ENCODE measurements at places on chromosomes 3 and 15.

GRCh38 chr15:32701863-32702262, 15.9 kb upstream of the GREM1 start:
- no peak for DNase-seq

- DNase-seq, result no peak
Measured at GRCh38 chr3:146589899-146590508, 15.1 kb downstream of the PLSCR5 start.

GRCh38 chr3:129663045-129663446, 56.6 kb upstream of the PLXND1 start:
- peak; percentile 32 for DNase-seq

DNA sequence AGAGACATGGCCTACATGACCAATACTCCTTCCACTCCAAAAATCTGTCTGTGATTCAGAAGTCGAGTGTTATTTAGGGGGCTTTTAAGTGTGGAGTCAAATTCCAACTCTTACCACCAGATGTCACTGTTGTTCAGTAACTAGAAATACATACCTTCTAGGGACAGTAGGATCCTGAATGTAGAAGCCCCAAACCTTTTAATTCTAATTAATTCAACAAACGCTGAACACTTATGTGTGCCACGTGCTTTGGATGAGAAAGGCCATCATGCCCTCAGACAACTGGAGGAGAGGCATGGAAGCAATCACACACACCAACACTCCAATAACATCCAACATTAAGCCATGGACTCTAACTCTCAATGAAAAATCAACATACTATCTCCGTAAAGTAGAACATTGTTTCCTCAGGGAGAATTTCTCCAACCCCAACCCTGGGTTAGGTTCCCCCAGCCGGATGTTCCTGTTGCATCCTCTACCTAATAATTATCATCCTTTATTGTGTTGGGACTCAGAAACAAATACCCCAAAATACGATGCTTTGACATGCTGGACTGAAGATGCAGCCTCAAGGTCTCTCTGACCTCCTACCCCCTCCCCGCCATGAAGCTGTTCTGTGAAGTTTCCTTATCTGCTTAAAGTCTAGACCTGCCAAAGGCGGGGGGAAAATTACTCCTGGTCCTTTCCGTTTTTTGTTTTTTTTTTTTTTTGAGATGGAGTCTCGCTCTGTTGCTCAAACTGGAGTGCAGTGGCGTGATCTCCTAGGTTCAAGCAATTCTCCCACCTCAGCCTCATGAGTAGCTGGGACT, 8.0 kb upstream of the CCDC13 start:
- DNase-seq, result peak; percentile 36

DNA sequence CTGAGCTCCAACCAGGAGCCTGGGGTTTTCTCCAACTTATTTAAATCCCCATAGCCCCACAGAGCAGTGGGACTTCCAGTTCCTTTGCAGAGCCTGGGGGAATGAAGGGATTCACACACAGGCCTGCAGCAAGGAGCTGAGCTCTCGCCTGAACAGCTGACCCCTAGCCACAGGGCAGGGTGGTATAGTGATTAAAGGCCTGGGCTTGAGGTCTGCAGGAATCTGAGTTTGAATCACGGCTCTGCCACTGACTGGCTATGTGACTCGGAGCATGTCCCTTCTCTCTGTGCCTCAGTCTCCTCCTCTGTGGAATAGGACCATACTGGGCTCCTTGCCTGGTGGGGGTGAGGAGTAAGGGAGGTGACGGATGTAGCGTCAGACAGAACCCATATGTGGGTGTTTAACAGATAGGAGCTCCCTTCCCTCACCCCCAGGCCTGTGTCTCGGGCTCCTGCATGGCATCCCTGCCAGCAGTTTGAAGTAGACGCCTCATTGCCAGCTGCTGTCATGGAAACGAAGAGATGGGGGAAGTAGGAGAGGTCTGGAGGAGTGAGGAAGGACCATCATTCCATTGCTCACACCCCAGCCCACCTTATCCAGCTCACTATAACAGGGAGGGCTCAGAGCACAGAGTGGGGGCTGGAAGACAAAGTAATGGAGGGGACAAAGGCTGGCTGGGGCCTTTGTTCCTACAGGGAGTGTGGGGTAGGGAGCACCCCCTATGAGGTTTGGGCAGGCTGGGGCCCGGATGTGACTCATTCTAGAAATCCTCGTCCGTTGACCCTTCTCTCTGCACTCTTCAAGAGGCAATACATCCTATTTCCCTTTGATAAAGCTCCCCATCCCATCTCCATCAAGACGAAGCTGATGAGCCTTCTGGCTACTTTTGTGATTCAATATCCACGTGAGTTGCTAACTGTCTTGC, 14.8 kb downstream of the HRH1 start:
- no peak for DNase-seq

GRCh38 chr3:69012800-69013252, 658 bp downstream of the EOGT start:
- DNase-seq, result peak; percentile 11

GRCh38 chr3:73351423-73352071, 273.2 kb downstream of the PDZRN3 start:
- no peak for DNase-seq

DNA sequence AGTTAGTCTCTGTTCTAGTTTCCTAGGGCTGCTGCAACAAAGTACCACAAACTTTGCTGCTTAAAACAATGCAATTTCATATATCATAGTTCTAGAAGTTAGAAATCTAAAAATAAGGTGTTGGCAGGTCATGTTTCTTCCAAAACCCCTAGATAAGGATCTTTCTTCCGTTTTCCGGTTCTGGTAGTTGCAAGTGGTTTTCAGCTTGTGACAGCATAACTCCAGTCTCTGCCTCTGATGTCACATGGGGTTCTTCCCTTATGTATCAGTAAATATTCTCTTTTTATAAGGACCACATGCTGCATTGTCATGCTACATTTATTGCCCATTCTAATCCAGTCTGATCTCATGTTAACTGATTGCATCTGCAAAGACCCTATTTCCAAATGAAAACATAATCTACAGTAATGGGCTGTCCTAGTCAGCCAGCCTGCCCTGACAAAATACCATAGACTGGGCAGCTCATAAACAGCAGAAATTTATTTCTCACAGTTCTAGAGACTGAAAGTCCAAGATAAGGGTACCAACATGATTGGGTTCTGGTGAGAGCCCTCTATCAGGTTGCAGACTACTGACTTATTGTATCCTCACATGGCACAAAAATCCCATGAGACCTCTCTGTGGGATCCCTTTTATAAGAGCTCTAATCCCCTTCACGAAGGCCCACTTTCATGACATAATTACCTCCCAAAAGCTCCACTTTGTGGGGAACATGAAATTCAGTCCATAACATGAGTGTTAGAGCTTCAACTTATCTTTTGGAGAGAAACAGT, 642.0 kb upstream of the NAALADL2 start:
- no peak for DNase-seq

GRCh38 chr3:154730186-154730585, 300.2 kb upstream of the GPR149 start:
- no peak for DNase-seq

DNA sequence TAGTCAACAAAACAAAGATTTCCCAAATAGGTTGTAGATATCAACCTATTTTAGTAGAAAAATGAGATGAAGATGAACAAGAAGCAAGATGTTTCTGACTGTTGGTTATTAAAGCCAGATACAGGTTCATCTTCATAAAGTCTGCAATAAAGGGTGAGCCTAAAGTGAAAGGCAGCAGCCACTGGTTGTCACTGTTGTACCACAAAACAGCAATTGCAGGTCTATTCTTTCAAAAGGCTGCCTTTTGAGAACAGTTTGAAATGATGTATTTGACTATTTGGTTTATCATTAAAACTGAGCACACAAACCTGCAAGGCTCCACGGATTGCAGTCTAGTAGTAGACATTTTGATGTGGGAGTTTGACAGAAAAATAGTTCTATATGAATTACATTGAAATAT, 543.4 kb downstream of the GBE1 start:
- no peak for DNase-seq

- no peak for DNase-seq
Measured at GRCh38 chr3:45269952-45270351, 43.9 kb upstream of the TMEM158 start.

- no peak for DNase-seq
Measured at GRCh38 chr3:73423116-73423515, 201.6 kb downstream of the PDZRN3 start.

DNA sequence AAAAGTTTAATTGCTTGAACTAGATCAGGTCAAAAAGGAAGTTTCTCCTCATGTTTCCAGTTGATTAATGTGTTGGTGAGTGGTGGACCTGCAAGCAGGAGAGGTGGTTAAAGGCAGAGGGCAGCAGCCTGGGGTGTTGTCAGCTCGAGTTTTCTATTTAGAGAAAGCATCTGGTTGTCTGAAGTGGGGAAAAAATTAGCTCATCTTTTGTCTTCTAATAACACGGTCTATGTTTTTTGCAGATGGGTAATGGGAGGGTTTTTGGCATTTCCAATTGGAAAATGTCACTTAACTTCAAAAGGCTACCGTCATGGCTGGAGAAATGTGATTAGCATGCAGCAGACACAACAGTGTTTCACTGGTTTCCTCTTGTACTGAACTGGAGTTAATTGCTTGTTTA, 122.6 kb downstream of the ITPR1 start:
- no peak for DNase-seq

DNA sequence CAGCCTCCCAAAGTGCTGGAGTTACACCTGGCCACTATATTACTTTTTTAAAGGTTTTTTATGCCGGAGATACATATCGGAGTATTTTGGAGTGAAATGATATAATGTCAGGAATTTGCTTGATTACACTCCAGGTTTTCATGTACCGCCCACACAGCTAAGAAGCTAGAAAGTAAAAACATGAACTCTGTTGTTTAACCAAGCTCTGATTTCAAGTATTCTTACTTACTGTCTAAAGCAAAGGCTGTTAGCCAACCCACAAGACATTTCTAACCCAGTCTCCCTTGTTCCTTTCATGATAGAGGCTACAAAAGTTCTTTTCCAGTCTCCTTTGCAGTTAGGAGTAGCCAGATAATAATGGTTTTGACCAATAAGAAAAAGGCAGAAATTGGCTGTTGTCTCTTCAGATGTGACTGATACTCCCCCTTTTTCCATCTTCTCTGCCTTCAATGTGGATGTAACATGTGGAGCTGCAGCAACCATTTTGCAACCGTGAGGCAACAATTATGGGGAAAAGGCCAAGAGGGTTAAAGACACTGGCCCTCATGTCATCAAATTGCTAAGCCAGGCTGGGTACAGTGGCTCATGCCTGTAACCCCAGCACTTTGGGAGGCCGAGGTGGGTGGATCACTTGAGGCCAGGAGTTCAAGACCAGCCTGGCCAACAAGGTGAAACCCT, 6.1 kb upstream of the CP start:
- no peak for DNase-seq

DNA sequence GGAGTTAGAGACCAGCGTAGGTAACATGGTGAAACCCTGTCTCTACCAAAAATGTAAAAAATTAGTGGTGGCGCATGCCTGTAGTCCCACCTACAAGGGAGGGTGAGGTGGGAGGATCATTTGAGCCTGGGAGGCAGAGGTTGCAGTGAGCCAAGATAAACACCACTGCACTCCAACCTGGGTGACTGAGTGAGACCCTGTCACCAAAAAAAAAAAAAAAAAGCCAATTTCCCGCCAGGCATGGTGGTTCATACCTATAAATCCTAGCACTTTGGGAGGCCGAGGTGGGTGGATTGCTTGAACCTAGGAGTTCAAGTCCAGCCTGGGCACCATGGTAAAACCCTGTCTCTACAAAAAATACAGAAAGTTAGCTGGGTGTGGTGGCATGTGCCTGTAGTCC, 6.9 kb downstream of the CNOT10 start:
- no peak for DNase-seq

DNA sequence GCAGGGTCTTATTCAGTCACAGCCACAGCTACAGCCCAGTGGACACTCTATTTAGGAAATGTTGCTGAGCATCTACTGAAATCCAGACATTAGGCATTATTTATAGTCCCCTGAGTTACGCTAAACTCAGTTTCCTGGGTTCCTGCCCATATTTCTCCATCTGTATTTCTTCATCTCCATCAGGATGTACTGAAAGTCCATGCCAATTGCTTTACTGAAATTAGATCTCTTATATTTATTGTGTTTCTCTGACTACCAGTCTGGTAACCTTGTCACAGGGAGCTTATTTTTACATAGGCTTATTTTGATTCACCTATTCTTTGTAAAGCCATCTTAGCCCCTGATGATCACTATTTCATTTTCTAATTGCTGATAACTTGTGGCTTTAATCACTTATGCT, 223.9 kb downstream of the TLE3 start:
- no peak for DNase-seq

DNA sequence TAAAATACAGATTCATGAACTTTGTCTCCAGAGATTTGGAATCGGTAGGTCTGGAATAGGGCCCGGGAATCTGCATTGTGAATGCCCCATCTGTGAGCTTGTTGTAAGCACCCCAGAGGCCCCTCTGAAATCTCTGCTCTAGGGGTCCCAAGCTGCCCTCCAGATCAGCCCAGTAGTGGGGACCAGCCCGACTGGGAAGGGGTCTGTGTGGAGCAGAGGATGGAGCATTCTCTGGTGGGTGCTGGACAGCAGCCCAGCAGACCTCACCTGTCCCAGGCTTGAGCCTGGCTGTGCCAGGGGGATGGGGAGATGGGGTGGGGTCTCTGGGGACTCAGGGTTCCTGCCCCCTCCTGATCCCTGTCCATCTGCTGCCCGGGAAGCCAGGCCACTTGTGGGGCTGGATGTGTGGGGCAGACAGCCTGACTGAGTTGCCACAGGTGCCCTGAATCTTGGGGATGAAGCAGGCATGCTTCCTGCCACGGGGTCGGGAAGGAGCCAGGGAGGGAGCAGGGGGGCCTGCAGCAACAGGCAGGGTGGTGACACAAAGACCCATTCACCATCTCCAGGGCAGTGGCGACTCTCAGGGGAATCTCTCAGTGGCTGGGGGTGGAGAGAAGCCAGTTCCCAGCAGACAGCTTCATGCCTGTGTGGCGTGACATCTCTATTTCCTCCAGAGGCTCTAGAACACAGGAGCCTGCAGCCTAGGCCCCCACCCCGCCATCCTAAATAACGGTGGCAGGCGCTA, 99.3 kb downstream of the WNT7A start:
- no peak for DNase-seq

DNA sequence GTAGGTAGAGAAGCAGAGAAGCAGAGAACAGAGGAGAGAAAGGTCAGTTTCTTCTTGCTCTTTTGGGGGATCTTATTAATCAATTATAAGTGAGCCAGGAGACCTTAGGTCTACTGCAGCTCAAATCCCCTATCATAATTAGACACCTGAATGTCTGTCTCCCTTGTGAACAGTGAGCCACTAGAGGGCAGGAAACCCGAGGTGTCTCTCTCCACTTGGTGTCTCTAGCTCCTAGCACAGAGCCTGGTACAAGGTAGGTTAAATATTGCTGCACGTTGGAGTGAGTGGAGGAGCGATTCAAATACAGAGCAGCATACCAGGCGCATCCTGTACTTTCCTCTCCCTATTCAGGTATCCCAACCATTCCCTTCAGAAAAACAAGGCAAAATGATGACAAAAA, 2.0 kb upstream of the ST8SIA2 start:
- no peak for DNase-seq

DNA sequence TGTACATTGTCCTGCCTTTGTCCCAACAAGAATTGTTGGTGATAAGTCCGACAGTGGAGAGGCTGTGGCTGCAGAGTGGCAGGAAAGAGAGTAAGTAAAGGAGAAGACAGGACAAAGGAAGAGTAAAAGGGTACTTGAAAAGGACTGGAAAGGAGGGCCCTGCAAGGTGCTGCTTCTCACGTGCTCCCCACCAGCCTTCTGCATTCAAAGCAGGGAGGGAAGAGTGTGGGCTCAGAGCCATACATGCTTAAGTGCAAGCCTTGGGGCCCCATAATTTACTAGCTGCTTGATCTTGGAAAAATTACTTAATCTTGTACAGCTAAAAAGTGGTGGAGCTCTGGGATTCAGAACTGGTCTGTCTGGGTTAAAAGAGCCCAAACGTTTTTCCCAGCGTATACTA, 29.9 kb downstream of the MME start:
- DNase-seq, result no peak
